Hypothalamus (tissue), 51 donors: ENCODE measurements at places on chromosomes 12 and 14.

DNA sequence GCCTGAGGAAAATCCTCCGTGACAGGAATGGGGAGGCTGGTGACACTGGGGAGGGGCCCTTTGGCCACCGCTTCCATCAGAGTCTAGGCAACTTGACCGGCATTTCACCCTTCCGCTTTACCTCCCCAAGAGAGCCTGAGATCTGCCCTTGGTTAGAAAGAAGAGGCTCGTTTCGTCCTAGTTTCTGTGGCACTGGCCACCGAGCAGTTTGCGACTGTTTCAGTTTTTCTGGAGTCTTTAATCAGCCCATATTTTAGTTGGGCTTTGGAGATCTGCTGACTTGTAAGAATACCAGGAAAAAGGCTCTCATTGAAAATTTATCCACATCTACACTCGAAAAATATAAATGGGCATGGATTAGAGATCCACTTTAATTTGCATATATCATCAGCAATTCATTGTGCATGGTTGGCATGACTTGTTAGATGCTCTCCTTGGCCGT lies 414 bp upstream of the ANKS1B start:
- no peak for DNase-seq

GRCh38 chr14:54440037-54440436 lies 1.1 kb downstream of the CNIH1 start:
- DNase-seq = no peak

- no peak for DNase-seq
Measured at GRCh38 chr14:77014004-77014604, 14.4 kb downstream of the IRF2BPL start.

GRCh38 chr14:94139006-94139405 lies 9.6 kb upstream of the IFI27L2 start:
- no peak for DNase-seq

GRCh38 chr14:67418401-67419191 lies 6.6 kb upstream of the PLEK2 start:
- no peak for DNase-seq

- no peak for DNase-seq
Measured at GRCh38 chr12:130924966-130925665, 28.6 kb upstream of the ADGRD1 start.

- no peak for DNase-seq
Measured at GRCh38 chr14:91654836-91655235, 77.0 kb downstream of the CATSPERB start.

- no peak for DNase-seq
Measured at GRCh38 chr14:70320294-70320693, 39.2 kb downstream of the COX16 start.

DNA sequence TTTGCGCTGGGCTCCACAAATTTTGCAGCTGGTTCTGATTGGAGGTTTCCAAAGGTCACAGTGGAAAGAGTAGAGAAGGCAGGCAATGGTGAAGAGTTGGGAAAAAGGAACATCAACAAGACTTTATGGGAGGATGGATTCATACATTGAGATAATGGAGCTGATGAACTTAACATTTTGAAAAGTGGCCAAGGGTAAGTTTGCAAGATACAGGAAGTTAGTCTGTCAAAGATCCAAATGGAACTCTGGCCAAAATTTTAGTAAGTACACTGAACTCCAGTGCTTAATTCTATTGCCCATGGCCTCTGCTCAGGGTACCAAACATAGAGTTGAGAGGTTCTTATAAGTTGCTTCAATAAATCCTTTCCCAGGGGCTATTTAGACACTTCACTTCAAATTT lies 15.6 kb downstream of the CCER1 start:
- no peak for DNase-seq

GRCh38 chr14:72604133-72604532 lies 289.8 kb downstream of the DPF3 start:
- no peak for DNase-seq

DNA sequence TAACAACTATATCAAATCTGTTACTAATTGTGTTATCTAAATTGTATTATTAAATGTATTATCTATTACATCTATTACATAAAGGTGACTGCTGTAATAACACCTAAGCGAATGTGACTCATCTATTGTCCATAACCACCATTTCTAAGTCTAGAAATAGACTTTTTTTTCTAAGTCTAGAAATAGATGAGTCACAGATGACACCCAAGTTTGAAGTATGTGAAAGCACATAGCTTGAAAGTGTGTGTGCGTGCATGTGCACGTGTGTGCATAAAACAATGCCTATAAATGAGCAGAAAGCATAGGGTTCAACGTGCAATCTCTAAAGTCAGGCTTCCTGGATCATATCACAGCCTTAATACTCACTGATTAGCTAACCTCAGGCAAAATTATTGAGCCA lies 451.3 kb upstream of the USP15 start:
- DNase-seq = no peak

DNA sequence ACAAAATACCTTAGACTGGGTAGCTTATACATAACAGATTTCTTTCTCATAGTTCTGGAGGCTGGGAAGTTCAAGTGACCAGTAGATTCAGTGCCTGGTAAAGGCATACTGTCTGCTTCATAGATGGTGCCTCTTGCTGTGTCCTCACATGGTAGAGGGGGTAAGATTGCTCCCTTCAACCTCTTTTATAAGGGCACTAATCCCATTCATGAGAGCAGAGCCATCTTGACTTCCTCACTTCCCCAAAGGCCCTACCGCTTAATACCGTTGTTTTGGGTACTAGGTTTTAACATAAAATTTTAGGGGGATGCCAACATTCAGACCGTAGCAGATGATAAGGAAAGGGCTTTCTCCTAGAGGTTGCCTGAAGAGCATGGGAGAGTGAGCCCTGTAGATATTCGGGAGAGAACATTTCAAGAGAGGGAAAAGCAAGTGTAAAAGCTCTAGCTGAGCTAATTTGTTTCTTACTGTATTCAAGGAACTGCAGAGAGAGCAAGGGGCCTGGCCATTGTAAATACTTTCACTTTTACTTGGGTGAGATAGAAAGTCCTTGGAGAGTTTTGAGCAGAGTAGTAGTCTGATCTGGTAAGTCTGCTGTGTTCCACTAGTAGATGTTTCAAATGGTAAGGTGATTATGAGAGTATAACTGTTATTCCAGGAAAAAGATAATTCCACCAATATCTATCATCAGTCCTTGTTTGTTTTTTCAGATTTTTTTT lies 27.3 kb downstream of the FRS2 start:
- DNase-seq = no peak

GRCh38 chr12:62844915-62845314 lies 90.0 kb downstream of the PPM1H start:
- no peak for DNase-seq

GRCh38 chr14:22497671-22498093 lies 91.3 kb downstream of the DAD1 start:
- DNase-seq = no peak

- DNase-seq = no peak
Measured at GRCh38 chr14:95935228-95935822, 58.7 kb downstream of the TUNAR start.

- no peak for DNase-seq
Measured at GRCh38 chr12:38903596-38903995, 1.8 kb downstream of the CPNE8 start.

DNA sequence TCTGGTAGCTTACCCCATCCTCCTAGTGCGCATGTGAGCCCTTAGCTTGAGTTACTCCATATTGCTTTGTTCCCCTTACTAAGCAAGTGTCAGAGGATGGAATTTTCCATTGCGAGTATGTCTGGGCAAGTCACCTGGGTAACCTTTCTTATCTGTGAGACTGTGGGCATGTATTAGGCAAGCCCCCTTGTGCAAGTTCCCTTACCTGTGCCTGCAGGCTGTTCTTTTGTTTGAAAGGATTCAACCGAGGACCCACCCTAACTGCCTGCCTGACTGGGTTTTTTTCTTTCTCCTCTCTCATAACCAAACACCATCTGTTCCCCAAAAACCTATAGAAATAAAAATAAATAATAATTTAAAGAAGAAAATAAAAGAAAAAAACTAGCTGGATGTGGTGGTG lies 22.3 kb upstream of the PPP2R5E start:
- DNase-seq = no peak

GRCh38 chr12:115873451-115874082 lies 403.9 kb downstream of the MED13L start:
- DNase-seq = no peak

GRCh38 chr12:89552376-89552775 lies 26.5 kb upstream of the POC1B start:
- no peak for DNase-seq

- DNase-seq = no peak
Measured at GRCh38 chr12:110780448-110780847, 37.8 kb upstream of the PPP1CC start.

GRCh38 chr12:65776994-65777393 lies 47.3 kb upstream of the HMGA2 start:
- no peak for DNase-seq

GRCh38 chr12:16509411-16509810 lies 96.6 kb downstream of the LMO3 start:
- DNase-seq = no peak

DNA sequence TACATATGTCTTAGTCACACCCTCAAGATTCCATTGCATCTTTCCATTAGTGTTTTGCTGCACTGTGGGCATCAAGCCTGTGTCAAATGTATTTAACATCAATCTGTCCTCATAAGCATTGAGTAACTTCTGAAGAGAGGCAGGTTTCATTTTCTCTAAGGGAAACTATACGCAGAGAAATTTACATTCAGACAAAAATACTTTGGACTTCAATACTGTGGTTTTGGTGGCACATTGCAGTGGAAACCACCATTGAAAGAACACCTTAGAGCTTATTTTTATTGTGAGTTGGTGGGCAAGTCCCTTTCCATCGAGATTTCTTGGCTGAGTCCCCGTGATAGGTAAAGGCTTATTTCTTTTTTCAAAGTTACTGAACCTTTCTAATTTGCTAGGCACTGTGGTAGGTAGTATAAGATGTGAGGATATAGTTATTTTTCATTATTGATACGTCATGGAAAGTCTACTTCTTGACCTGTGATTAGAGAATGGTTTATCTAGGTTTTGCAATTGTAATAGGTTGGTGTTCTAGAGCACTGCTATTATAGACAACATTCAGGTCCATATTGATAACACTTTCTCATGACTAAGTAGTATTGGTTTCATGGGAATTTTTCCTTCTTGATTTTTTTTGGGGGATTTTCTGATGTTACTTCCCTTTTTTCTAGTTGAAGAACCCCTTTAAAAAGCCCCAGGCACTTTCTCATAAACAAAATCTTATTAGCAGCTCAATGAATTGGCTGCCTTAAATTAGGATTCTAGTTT lies 81.9 kb downstream of the CFAP54 start:
- DNase-seq = no peak

DNA sequence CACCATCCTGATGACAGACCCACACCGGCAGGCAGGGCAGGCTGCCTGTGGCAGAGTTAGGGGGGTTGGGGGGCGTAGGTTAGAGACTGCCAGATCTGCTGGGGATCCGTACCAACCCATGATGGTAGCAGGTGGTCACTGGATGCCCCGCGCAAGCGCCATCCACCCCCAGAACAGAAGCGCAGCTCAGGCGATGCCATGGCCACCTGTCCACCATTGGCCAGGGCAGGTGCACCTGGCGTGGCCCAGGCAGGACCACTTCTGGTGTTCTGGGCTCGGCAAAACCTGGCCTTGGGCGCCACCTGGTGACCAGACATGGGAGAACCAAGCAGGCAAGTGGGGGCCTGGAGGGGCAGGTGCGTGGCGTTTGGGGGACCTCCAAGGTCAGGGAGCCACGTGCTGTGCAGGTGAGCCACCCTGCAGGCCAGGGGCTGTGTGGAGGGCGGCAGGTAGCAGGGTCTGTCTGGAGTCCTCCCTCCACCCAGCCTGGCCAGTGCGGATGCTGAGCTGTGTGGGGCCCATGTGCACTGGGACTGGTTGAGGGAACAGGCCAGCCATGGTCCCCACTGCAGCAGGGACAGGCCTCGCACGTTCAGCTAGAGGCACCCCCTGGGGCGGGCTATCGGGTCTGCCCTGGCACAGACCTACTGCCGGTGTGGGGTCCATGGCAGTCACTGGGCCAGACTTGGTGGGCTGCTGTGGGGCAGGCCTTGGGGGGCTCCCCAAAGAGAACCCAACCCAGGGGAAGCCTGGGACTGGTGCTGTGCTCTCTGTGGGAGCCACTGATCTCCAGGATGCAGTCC lies 15.6 kb downstream of the BAG5 start:
- peak; percentile 59 for DNase-seq

DNA sequence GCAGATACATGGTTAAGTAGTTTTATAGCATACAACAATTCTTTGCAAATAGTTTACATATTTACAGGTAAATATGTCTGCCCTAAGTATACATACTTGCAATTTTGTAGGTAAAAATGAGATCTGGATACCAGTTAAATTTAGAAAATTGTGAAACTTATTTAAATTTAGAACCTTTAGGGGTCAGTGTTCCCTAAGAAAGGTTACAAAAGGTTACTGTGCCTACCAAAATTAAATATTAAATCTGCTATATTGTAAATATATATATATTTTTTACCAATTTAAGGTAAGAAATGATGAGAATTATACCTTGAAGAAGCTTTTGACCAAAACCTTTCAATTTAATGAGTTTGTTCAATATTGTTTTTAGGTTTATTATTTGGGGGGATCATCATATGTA lies 54.0 kb downstream of the MIPOL1 start:
- DNase-seq = no peak

GRCh38 chr14:71240866-71241520 lies 333.7 kb downstream of the PCNX1 start:
- no peak for DNase-seq
